ENCODE measurements at places on chromosomes 11 and 22. TPM values are rescaled to one million over a fixed set of nuclear protein-coding genes. Genes with fewer than 3 reads are reported as not detected.

DNA sequence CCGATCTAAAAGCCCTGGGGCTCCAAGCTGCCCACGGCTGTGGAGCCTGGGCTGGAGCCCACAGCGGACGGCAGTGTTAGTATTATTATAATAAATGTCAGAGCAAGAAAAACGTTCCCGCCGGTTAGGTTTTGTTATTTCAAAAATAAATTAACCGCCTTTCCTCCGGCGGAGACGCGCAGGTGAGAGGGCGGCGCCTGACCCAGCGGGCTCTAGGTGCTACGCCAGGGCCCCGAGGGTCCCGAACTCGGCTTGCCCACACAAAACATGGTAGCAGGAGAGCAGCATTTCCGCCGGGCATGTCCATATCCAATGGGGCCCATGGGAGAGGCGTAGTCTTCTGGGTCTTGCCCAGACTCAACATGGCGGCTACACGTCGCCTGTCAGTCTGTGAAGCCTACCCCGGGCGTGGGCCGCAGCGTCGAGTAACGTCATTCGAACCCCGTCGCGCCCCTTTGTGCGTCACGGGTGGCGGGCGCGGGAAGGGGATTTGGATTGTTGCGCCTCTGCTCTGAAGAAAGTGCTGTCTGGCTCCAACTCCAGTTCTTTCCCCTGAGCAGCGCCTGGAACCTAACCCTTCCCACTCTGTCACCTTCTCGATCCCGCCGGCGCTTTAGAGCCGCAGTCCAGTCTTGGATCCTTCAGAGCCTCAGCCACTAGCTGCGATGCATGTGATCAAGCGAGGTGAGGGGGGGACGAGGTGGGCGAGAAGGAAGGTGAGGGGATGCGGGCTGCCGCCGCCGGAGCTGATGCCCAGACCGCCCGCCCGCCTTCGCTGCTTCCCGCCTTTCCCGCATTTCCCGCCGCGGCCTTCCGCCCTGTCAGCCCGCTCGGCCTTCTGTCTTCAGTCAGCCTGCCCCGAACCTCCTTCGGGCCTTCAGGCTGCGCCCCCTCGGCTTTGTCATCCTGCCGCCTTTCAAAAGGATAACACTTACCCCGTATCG lies at the start of gene RRM1:
Gene RRM1, plus strand, starts transcription at position 452 of the 944 bp plus-strand sequence. Its CDS starts 214 bp downstream, at position 666.
- no peaks in the 10 kb centered on the region for H3K36me3 ChIP-seq
- peak within 1 kb of the TSS; percentile 82 for H3K27ac ChIP-seq
- peak; percentile 94 for DNase-seq
- peak within 1 kb of the TSS; percentile 83 for H3K4me3 ChIP-seq

The STK33 gene
- total RNA-seq = 3.7 TPM

DNA sequence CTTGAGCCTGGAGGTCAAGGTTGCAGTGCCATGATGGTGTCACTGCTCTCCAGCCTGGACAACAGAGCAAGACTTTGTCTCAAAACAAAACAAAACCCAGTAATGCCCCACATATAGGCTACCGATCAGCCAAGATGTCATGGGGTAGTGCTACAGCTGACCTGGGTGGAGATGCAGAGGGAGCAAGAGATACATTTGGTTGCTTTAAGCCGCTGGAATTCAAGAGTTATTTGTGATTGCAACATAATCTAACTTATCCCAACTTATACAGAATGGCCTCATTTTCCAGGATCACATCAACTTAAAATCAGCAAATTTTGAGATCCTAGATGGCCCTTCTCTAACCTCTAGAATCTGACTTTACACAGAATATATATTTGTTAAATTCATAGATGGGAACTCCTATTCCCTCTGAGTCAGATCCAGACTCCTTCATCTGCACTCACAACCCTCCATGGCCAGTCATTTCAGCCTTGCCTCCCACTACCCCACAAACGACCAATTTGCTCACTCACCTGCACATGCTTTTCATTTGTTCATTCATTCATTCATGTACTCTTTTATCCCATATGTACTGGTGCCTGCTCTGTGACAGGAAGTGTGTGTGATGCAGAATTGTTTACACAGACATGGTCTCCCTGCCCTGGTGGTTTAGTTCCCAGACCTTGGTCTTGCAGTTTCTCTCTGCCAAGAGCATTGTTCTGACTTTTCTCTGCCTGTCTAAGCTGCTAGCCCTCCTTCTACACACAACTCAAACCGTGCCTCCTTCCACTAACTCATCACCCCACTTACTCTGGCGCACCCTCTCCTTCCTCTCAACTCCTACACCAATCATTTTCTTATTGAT lies 24.1 kb upstream of the APLNR start:
- no peak for DNase-seq
- no peaks in the 10 kb centered on the region for H3K4me1 ChIP-seq
- H3K36me3 ChIP-seq = no peaks in the 10 kb centered on the region

DNA sequence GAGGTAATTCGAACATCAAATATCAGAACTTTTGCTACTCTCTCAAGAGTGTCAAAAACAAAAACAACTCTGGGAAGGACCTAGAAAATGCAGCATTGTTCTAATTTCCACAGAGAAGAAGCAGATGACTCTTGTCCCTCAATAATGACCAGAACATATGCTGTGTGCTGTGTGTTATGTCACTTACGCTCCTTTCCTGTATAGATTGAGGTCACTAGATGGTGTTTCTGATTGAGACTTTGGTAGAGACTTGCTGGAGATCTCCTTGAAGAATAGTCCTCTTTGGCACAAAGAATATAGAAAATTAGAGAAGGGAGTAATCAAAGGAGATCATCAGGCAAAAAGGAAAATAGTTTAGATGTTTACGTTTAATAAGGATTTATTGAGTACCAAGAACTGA lies 2.3 kb upstream of the SIK3 start:
- no peak for DNase-seq
- H3K36me3 ChIP-seq = no peaks in the 10 kb centered on the region
- peaks cover 13% of the 10 kb centered on the region for H3K4me1 ChIP-seq
- no peaks in the 10 kb centered on the region for H3K27me3 ChIP-seq

DNA sequence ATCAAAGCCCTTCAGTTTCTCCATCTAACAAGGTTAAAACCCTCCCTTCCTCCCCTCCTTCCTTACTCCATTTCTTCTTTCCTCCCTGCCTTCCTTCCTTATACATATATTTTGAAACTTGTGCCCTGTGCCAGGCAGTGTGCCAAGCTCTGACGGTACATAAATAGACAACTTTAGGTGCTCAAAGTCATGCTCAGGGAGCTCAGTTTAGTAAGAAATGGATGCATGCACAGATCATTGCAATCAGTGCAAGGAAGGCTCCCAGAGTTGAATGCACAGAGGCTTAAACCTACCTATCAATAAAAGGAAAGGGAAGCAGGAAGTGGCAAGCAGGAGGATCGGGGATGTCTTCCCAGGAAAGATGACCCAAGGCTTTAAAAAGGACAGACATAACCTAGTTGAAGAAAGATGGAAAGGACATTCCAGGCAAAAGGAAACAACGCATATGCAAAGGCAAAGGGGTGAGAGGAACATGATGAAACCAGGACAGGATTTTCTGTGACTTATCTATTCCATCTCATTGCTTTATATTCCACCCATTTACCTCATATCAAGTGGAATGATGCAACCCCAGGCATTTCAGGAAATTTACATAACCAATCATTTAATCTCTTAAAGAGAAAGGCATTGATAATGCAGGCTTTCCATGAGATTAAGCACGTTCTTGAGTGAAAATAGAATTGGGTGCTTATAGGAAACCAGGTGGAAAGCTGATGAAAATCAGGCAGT lies 13.2 kb downstream of the FZD4 start:
- no peaks in the 10 kb centered on the region for H3K27me3 ChIP-seq
- no peaks in the 10 kb centered on the region for H3K4me1 ChIP-seq
- H3K4me3 ChIP-seq = no peak overlapping the region
- DNase-seq = no peak
- no peaks in the 10 kb centered on the region for H3K36me3 ChIP-seq
- no peak overlapping the region for H3K27ac ChIP-seq

The IGLL1 gene
- total RNA-seq = not detected

The PANX3 gene
- total RNA-seq = not detected

DNA sequence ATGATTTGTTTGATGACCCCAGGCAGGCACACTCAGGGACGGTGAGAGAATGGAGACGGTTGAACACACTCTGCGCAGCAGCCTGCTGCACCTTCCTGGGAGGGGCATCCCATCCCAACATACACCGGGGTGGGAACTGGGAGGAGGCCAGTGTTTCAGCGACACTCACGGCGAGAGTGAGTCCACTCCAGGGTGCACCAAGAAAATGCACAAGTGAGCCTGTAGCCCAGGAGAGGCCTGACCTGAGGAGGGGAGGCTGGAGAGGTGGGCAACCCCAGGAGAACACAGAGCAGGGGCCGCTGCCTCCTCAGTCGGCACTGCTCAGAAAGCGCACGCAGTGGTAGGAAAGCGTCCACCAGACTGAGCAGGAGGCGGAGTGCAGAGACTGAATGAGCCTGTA lies 54.5 kb downstream of the IGF2 start:
- no peaks in the 10 kb centered on the region for H3K4me1 ChIP-seq
- H3K27ac ChIP-seq = no peak overlapping the region
- DNase-seq = no peak
- H3K36me3 ChIP-seq = no peaks in the 10 kb centered on the region

- H3K36me3 ChIP-seq = no peaks in the 10 kb centered on the region
- H3K27ac ChIP-seq = no peak overlapping the region
- no peaks in the 10 kb centered on the region for H3K4me1 ChIP-seq
- no peak overlapping the region for H3K4me3 ChIP-seq
Measured at GRCh38 chr22:44382116-44383038, 69.6 kb upstream of the SHISAL1 start.

The C11orf97 gene
- not detected for total RNA-seq

DNA sequence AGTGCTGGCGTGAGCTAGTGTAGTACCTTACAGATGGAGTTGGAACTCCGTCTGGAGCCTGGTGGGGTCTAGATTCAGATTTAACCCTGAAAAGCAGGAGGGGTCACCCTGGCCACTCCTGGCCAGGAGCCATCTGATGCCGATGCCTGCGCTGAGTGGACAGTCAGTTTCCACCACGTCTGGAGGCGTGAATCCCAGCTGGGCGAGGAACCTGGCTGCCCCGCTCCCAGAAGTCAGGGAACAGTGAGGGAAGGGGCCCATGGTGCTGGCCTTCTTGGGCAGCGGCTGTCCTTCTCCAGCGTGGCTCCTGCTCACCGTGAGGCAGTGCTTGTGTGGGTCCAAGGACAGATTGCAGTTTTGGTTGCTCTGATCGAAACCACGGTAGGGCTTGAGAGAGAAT lies 76.3 kb downstream of the PARVB start:
- H3K4me1 ChIP-seq = no peaks in the 10 kb centered on the region
- H3K4me3 ChIP-seq = no peak overlapping the region
- no peak overlapping the region for H3K27ac ChIP-seq
- no peaks in the 10 kb centered on the region for H3K27me3 ChIP-seq

- no peak overlapping the region for H3K4me3 ChIP-seq
- H3K36me3 ChIP-seq = no peaks in the 10 kb centered on the region
- H3K27me3 ChIP-seq = no peaks in the 10 kb centered on the region
- no peak overlapping the region for H3K27ac ChIP-seq
- H3K4me1 ChIP-seq = no peaks in the 10 kb centered on the region
Measured at GRCh38 chr11:83691451-83691950, 405.3 kb upstream of the CCDC90B start.

The RASD2 gene
- total RNA-seq = 4.2 TPM

The BMAL1 gene
- 14.6 TPM for total RNA-seq

DNA sequence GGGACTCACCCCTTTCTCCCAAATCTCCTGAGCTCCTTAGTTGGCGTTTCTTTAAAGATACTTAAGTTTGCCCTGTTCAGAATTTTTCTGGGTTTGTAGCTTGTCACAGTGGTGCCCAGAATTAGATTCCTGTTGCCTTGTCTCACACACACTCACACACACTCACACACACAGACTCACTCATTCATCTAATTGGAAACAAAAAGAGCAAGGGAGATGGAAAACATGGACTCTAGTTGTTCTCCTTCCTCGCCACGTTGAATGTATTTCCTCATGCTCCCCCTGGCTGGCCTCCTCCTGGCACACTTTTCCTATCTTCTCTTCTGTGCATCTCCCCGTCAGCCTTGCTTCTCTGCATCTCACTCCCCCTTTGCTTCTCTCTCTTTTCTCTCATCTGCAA lies 752.3 kb downstream of the NTM start:
- no peaks in the 10 kb centered on the region for H3K27me3 ChIP-seq
- H3K36me3 ChIP-seq = no peaks in the 10 kb centered on the region
- no peak overlapping the region for H3K4me3 ChIP-seq
- no peak overlapping the region for H3K27ac ChIP-seq
- H3K4me1 ChIP-seq = no peaks in the 10 kb centered on the region

DNA sequence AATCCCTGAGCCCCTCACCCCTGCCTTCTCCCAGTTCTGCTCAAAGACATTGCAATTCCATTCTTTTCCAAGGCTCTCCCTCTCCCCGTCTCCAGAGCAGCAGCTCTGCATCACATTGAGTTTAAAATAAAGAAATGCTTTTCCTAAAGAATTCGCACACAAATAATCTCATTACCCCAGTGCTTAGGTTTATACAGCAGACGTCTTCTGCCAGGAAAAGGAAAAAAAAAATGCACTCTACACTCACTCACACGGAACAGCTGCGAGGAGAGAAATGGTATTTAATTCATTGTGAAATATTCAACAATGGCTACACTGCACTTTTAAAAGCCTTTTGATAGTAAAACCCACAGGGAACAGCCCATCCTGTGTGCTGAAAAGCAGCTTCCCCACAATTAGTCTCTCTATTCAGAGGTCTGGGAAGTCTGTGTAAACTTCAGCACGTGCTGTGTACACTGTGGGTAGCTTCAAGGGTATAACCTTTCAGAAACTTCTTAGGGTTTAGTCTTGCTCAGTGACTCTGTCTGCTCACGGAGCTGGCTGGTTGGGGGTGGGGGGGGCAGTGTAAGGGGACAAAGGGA lies 42.8 kb downstream of the ETS1 start:
- no peaks in the 10 kb centered on the region for H3K36me3 ChIP-seq
- H3K4me3 ChIP-seq = no peak overlapping the region
- H3K27me3 ChIP-seq = no peaks in the 10 kb centered on the region
- DNase-seq = no peak
- H3K27ac ChIP-seq = no peak overlapping the region

The NXPE2 gene
- total RNA-seq = 22.2 TPM

The P2RY6 gene
- total RNA-seq = 1.4 TPM

- no peaks in the 10 kb centered on the region for H3K36me3 ChIP-seq
- DNase-seq = no peak
- no peak overlapping the region for H3K4me3 ChIP-seq
- H3K4me1 ChIP-seq = no peaks in the 10 kb centered on the region
- no peak overlapping the region for H3K27ac ChIP-seq
Measured at GRCh38 chr11:83818349-83818748, 532.2 kb upstream of the CCDC90B start.

- no peaks in the 10 kb centered on the region for H3K36me3 ChIP-seq
- H3K27ac ChIP-seq = no peak overlapping the region
- no peaks in the 10 kb centered on the region for H3K27me3 ChIP-seq
Measured at GRCh38 chr11:108196901-108197300, 25.5 kb downstream of the NPAT start.

- DNase-seq = no peak
- peaks cover 16% of the 10 kb centered on the region for H3K27me3 ChIP-seq
- no peak overlapping the region for H3K27ac ChIP-seq
- no peaks in the 10 kb centered on the region for H3K4me1 ChIP-seq
- no peak overlapping the region for H3K4me3 ChIP-seq
Measured at GRCh38 chr11:120505801-120506425, 5.6 kb upstream of the GRIK4 start.

Measured in colonic mucosa (tissue), 4 donors.